ENCODE measurements at places on chromosomes 6 and 20.

GRCh38 chr20:63021356-63022321, 14.9 kb upstream of the BHLHE23 start:
- no peak for DNase-seq

DNA sequence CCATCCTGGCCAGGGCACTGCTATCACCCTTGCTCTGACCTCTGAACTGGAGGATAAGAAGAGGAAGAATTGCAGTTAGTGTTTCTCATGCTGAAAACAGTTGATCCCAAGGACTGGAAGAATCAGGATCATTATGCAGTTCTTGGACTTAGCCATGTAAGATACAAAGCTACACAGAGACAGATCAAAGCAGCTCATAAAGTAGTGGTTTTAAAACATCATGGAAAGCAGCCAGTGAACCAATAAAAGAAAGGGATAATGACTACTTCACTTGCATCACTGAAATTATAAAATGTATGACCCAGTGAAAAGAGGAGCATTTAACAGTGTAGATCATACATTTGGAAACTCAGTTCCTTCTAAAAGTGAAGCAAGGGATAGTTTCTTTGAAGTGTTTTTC, 47.7 kb downstream of the DNAH8 start:
- DNase-seq = no peak

DNA sequence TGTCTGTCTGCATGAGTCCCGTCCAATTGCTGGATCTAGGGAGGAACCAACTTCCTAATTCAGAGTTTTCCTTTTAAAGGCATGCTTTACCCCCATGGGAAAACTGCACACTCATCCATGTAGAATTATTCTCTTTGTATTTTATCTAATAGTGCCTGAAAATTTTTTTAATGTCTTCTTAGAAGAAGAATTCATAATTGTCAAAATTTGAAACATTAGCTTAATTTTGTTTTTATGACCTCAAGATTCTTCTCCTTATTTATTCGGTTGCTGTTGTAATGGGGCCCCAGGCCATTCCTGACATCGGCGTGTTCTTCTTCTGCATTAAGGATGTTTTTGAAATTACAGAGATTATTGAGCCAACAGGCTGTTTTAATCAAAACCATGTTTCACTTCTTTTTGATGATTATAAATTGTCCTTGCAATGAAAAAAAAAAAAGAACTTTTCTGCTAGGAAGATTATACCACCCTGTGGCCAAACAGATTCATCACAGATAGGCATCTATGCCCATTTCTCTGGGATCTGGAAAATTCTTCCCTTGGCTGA, 100.3 kb downstream of the ZNF217 start:
- peak; percentile 33 for DNase-seq

DNA sequence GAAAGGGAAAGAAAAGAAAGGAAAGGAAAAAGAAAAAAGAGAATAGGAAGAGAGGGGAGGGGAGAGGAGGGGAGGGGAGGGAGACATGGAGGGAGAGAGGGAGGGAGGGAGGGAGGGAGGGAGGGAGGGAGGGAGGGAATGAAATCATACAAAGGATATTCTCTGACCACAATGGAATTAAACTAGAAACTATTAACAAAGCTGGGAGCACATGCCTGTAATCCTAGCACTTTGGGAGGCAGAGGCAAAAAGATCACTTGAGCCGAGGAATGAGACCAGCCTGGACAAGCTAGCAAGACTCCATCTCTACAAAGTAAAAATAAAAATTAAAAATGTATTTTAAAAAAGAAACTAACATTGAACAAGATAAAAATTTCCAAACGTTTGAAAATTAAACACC, 62.8 kb downstream of the ILRUN start:
- no peak for DNase-seq
